Tibial nerve (tissue), 4 donors: ENCODE measurements at places on chromosomes 3 and 15. TPM values are rescaled to one million over a fixed set of nuclear protein-coding genes. Genes with fewer than 3 reads are reported as not detected.

- H3K4me3 ChIP-seq = no peak overlapping the region
- no peaks in the 10 kb centered on the region for H3K4me1 ChIP-seq
- H3K36me3 ChIP-seq = no peaks in the 10 kb centered on the region
- no peak for DNase-seq
These were observed 94.1 kb upstream of the PRICKLE2 start for GRCh38 chr3:64319391-64319790.

Gene BBS4
- 28.4 TPM for total RNA-seq

GRCh38 chr3:74633021-74633420 is 18.6 kb upstream of the CNTN3 start:
- no peak for DNase-seq
- H3K27me3 ChIP-seq = no peaks in the 10 kb centered on the region
- no peak overlapping the region for H3K27ac ChIP-seq
- H3K36me3 ChIP-seq = no peaks in the 10 kb centered on the region

Gene UBE2E2
- 137 TPM for total RNA-seq

DNA sequence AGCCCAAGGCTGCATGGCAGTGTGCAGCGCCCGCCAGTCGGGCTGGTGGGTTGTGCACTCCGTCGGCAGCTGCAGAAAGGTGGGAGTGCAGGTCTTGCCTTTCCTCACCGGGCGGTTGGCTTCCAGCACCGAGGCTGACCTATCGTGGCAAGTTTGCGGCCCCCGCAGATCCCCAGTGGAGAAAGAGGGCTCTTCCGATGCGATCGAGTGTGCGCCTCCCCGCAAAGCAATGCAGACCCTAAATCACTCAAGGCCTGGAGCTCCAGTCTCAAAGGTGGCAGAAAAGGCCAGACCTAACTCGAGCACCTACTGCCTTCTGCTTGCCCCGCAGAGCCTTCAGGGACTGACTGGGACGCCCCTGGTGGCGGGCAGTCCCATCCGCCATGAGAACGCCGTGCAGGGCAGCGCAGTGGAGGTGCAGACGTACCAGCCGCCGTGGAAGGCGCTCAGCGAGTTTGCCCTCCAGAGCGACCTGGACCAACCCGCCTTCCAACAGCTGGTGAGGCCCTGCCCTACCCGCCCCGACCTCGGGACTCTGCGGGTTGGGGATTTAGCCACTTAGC is 4.3 kb downstream of the ISL2 start:
- no peaks in the 10 kb centered on the region for H3K36me3 ChIP-seq
- no peak overlapping the region for H3K27ac ChIP-seq
- peak overlapping the region; percentile 40 for H3K4me3 ChIP-seq
- peaks cover 100% of the 10 kb centered on the region for H3K27me3 ChIP-seq

GRCh38 chr15:62672268-62672667 is 370.3 kb upstream of the TPM1 start:
- H3K27me3 ChIP-seq = no peaks in the 10 kb centered on the region
- DNase-seq = no peak
- H3K27ac ChIP-seq = no peak overlapping the region
- no peaks in the 10 kb centered on the region for H3K4me1 ChIP-seq
- no peak overlapping the region for H3K4me3 ChIP-seq
- peaks cover 62% of the 10 kb centered on the region for H3K36me3 ChIP-seq

- no peaks in the 10 kb centered on the region for H3K27me3 ChIP-seq
- no peak for DNase-seq
- H3K4me1 ChIP-seq = peaks cover 10% of the 10 kb centered on the region
- no peak overlapping the region for H3K27ac ChIP-seq
- H3K4me3 ChIP-seq = peak overlapping the region; percentile 89
These were observed 1.1 kb downstream of the GTF2E1 start for GRCh38 chr3:120743556-120744195.

Gene GUCA1C
- total RNA-seq = not detected

GRCh38 chr3:184820525-184820924 is 8.6 kb downstream of the VPS8 start:
- no peak for DNase-seq
- no peak overlapping the region for H3K4me3 ChIP-seq

Gene EBLN2
- total RNA-seq = 11.9 TPM

- H3K36me3 ChIP-seq = no peaks in the 10 kb centered on the region
- no peaks in the 10 kb centered on the region for H3K27me3 ChIP-seq
- H3K4me1 ChIP-seq = no peaks in the 10 kb centered on the region
- H3K27ac ChIP-seq = no peak overlapping the region
- no peak overlapping the region for H3K4me3 ChIP-seq
These were observed 140.7 kb upstream of the MEF2A start for GRCh38 chr15:99424978-99425656.

Gene P2RY1
- 6.7 TPM for total RNA-seq

DNA sequence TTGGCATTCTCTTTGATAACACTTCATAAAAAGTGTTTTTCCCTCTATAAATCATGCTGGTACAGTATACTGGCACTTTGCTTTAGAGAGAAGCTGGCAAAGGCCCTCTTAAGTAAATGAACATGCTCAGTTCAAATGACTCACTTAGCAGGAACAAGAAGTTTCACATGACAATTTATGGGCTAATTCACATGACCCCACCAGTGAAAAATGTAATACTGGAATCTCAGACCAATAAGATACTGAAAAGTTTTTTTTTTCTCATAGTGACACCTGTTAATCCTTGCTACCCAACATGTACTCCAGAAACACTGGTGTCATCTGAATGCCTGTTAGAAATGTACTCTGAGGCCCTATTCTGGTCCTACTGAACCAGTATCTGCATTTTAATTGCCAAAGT is 13.9 kb downstream of the BTBD1 start:
- no peak overlapping the region for H3K27ac ChIP-seq
- no peaks in the 10 kb centered on the region for H3K27me3 ChIP-seq
- DNase-seq = no peak
- peaks cover 18% of the 10 kb centered on the region for H3K4me1 ChIP-seq

DNA sequence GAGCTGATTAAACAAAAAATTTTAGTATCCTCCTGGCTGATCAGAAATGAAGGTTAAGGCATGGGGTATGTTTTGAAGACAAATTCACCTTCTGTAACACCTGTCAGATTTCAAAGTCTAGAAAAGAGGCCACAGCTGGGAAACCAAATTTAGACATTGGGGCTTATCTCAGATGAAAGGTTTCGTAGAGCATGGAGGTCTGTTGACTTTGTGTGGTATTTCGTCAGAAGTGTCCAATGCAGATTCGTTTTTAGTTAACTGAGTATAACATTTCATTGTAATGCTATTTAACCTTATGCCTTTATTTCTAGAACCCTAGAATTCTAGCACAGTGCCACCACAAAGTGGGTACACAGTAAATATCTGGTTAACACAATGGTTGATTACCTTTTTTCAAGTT is 61.7 kb downstream of the FNDC3B start:
- H3K4me3 ChIP-seq = no peak overlapping the region
- DNase-seq = no peak

GRCh38 chr15:29045717-29046116 is 159.9 kb downstream of the APBA2 start:
- no peaks in the 10 kb centered on the region for H3K36me3 ChIP-seq
- H3K4me3 ChIP-seq = no peak overlapping the region
- no peaks in the 10 kb centered on the region for H3K27me3 ChIP-seq
- H3K27ac ChIP-seq = no peak overlapping the region

Gene PTPRG
- total RNA-seq = 112 TPM

GRCh38 chr3:11375333-11376088 is 103.3 kb downstream of the ATG7 start:
- no peak overlapping the region for H3K4me3 ChIP-seq
- no peak for DNase-seq
- H3K36me3 ChIP-seq = no peaks in the 10 kb centered on the region
- no peaks in the 10 kb centered on the region for H3K27me3 ChIP-seq
- no peaks in the 10 kb centered on the region for H3K4me1 ChIP-seq

DNA sequence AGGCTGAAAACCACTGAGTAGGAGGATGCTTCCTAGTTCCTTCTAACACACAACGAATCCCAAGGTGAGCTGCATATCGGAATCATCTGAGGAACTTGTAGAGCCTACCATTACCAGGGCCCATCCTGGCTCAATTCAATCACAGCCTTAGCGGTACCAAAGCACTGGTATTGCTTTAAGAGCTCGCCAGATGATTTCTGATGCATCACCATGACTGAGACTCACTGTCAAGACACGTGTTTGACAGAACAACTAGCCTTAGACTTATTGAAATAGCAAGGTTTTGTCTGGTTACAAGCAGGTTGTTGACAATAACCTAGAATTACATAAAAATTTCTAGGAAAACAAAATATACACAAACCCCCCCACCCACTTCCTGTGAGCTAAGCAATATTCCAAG is 68.5 kb downstream of the CBLB start:
- no peaks in the 10 kb centered on the region for H3K4me1 ChIP-seq
- H3K27ac ChIP-seq = no peak overlapping the region
- no peaks in the 10 kb centered on the region for H3K36me3 ChIP-seq
- no peak for DNase-seq
- no peak overlapping the region for H3K4me3 ChIP-seq

- H3K36me3 ChIP-seq = peaks cover under 1% of the 10 kb centered on the region
- H3K4me1 ChIP-seq = peaks cover 61% of the 10 kb centered on the region
- no peak overlapping the region for H3K27ac ChIP-seq
- no peak for DNase-seq
These were observed 182.2 kb downstream of the FNDC3B start for GRCh38 chr3:172221547-172221946.

Gene MYO5A
- 41.5 TPM for total RNA-seq

DNA sequence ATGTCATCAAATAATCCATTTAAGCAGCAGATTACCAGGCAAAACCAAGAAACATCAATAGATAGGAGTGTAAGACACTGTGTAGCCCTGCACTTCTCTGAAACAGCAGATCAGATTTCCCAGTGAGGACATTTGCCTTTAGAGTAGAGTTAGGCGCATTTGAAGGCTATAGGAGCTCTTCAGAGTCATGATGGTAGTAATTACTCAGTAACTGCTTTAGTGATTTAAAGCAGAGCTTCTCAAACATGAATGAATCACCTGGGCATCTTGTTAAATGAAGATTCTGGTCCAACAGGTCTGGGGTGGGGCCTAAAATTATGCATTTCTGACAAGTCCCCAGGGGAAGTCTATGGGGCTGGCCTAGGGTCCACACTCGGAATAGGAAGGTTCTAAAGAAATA is 36.9 kb downstream of the THRB start:
- no peaks in the 10 kb centered on the region for H3K36me3 ChIP-seq
- H3K27ac ChIP-seq = no peak overlapping the region
- H3K4me1 ChIP-seq = no peaks in the 10 kb centered on the region

GRCh38 chr15:68843425-68844311 is 23.0 kb upstream of the ANP32A start:
- no peaks in the 10 kb centered on the region for H3K27me3 ChIP-seq
- H3K4me1 ChIP-seq = no peaks in the 10 kb centered on the region
- H3K27ac ChIP-seq = no peak overlapping the region
- H3K4me3 ChIP-seq = peak overlapping the region; percentile 32

DNA sequence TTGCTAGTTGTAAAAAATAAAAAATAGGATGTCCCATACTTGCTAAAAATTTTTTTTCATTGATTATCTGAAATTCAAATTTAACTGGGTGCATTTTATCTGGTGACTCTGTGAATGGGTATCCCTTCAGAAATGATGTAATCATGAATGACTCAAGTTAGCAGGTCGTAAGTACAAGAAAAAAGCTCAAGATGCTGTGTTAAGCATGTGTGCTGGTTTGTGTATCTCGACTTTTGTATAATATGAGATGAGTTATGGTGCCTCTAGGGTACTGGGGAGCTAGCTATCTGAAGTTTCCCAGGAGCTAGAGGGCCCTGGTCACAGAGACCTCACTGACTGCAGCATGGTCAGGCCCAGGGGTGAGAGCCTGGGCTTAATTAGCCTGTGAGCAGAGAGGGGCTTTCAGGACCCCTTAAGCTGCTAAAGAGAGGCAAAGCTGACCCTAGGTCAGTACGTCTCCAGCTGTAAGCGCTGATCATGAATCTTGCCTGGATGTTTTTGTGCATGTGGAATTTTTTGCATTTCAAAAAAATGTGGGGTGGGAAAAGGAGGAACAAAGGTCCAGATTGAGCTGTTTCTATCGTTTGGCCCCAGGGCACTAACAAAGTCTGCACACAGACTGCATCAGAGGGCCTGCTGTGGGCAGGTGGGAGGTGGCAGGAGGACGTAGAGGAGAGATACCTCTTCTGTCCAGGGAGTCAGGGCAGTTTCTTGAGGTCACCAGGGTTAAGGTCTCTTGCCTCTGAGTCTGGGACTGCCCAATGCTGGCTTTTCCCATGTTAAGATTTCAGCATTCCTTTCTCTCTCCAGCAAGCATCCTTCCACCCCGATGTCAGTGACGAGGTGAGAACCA is 233.2 kb upstream of the TPM1 start:
- no peak for DNase-seq
- no peak overlapping the region for H3K27ac ChIP-seq
- H3K27me3 ChIP-seq = no peaks in the 10 kb centered on the region
- no peak overlapping the region for H3K4me3 ChIP-seq
- H3K4me1 ChIP-seq = no peaks in the 10 kb centered on the region

DNA sequence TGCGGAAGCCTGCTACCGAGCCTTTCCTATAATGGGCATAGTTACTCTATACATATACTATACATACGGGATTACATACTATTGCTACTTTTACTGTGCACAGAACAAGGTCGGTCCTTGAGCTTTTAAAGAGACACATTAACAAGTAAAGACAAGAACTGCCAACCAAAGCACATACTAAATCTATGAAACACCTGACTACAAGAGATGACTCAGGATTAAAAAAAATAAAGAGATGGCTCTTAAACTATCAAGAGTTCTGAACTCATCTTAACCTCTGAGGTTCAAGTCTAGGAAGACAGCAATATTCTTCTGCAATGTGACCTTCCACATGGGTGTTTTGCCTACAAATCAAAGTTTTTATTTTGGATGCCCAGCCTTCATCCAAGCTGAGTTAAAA is 106.8 kb downstream of the TNIK start:
- H3K4me1 ChIP-seq = peaks cover 6% of the 10 kb centered on the region
- no peak for DNase-seq
- H3K27ac ChIP-seq = no peak overlapping the region
- H3K4me3 ChIP-seq = no peak overlapping the region

DNA sequence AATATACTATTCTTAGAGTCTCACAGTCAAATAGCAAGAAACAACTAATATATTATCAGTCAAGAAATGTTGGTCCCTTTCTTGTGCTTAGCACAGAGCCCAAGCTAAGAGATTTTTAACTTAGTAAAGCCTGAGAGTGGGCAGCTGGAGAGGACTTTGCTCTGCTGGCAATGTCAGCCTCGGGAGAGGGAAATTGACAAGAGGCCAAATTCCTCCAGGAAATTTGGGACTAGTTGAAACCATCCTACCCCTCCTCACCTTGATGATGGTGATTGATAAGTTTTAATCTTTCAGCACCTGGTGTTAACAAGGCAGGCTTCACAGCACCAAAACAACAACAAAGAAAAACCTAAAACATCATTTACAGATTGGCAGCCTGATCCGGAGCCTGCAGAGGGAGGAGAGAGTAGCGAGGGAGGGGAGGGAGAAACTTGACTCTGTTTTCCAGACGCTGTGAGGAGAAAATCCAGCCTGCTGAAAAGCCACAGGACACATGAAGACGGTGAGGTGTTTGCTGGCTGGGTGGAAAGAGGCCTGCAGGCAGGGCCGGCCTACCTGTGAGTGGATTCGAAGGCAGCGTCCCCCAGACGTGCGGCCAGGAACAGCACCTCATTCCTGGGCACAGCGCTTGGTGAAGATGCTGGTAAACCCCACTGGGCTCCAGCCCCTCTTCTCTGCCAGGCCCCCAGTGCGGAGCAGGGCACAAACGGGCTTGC is 150.9 kb downstream of the LRRC28 start:
- no peaks in the 10 kb centered on the region for H3K36me3 ChIP-seq
- H3K4me1 ChIP-seq = no peaks in the 10 kb centered on the region
- H3K27ac ChIP-seq = no peak overlapping the region
- no peak for DNase-seq
